ENCODE measurements at places on chromosomes 7 and 10. TPM values are rescaled to one million over a fixed set of nuclear protein-coding genes. Genes with fewer than 3 reads are reported as not detected.
A peak's percentile ranks its signal among the peaks of the same experiment; 100 is the strongest.

SHH gene
- not detected for polyA plus RNA-seq

AFAP1L2 gene
- 0.01 TPM for polyA plus RNA-seq

CLDN12 gene
- 0.99 TPM for polyA plus RNA-seq

STAMBPL1 gene
- polyA plus RNA-seq = 0.07 TPM

HOXA13 gene
- polyA plus RNA-seq = not detected

HTRA1 gene
- 0.84 TPM for polyA plus RNA-seq

DNA sequence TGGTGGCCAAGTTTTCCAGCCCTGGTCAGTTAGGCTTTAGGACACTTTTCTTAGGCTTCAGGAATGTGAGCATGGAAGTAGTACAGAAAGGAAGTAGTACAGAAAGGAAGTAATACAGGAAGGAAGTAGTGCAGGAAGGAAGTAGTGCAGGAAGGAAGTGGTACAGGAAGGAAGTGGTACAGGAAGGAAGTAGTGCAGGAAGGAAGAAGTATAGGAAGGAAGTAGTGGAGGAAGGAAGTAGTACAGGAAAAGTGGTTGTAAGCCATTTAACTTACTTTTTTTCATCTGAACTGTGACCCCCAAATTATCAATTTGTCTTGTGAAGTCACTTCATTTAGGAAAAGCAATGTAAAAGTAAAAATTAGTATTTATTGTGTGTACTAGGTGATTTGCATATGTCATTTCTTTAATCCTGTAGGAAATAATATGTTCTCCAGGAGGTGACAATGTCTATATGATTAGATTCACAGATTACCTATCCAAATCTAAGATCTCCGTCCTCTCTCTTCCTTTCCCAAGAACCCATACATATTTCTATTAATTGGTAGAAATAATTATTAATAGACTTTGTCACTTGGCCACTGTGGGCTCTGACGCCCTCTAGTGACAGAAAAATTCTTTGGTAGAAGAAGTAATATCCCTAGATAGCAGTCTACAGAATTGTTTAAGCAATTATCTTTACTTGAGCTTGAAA, 3.9 kb upstream of the FAS start:
- no peak for DNase-seq

DNA sequence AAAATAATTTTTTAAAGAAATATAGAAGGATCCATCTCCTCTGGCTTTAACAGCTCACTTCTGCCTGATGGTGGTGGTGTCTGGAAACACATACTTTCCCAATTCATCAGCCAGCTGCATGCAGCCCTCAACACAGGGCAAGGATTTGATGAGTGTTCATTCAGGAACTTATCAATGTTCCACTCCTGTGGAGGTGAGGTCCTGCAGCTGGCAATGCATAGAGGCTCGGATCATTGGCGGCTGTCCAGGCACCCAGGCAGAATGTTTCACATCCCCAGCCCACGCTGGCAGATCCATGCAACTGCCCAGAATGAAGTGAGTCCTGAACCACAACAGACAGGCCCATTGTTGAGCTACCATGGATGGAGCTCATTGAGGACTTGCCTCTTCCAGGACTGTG, 55.2 kb upstream of the KCNMA1 start:
- no peak for DNase-seq

DNA sequence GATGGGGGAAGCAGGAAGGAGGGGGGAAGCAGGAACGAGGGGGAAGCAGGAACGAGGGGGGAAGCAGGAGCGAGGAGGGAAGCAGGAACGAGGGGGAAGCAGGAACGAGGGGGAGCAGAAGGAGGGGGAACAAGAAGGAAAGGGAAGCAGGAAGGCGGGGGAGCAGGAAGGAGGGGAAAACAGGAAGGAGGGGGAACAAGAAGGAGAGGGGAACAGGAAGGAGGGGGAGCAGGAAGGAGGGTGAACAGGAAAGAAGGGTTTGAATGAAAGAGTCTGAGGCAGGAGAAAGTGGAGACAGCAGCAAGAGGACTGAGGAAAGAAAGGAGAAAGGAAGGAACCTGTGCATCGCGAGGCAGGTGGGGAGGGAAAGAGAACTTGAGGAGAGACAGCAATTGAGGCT, 256.6 kb downstream of the PTEN start:
- DNase-seq = no peak

DNA sequence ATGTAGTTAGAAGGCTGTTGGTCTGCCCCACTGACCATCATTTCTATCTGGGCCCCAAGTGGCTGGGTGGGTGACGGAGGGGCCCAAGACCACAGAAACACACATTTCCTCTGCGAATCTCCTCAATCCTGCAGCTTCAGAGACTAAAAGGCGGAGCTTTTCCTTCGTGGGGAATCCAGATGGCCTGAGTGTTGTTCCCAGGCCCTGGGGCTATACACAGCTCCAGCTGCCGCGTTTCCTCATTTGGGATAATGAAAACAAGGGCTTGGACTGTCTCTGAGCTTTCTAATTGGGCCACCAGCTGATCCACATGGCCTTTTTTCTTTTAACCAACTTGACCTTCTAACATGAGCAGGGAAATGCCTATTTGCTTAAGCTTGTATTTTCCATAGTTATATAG, 339.9 kb downstream of the CXCL12 start:
- no peak for DNase-seq

DNA sequence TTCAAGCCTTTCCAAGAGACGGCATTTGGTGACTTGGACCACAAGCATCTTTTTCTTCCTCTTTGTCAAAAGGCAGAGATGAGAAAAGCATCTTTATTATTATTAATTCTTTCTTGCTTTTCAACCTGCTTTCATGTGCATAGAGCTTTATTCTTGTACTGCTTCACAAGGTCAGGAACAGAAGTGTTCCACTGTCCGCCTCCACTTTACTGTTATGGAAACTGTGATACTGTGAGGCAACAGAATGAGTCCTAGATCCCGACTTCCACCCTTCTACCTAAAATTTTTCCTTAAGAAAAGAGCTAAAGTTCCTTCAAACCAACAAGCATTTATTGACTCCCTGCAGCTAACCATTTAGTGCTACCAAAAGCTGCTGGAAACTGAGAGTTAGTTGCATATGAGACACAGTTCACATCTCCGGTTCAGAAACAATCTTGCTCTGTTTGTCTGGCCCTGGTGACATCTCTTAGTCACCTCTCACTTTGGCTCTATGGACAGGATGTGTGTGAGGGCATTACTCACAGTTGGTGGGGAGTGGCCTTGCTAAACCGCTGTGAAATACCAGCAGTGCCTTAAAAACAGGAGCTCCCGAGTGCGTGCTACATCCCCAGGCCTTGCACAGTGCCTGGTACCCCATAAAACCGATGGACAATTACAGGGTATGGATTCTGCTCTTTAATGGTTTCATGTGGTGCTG, 77.1 kb upstream of the TRIL start:
- no peak for DNase-seq

DNA sequence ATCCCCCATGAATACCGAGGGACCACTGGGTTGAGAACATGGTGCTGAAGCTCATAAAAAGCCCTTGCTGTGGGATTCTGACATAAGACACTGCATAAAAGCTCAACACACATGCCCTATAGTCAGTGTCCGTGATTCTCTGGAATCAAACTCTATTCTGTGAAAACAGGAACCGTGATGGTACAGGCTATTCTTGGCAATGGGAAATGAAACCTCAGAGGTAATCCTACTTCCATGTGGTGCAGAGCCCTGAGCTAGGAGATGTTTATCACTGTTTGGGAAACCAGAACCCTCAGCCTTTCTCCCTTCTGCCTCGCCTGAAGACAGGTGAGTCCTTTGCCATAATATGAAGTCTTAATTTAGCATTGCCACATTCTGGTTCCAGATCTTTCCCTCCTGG, 80.8 kb upstream of the PRSS1 start:
- peak; percentile 24 for DNase-seq

GRCh38 chr10:16735671-16736070, 81.6 kb downstream of the RSU1 start:
- no peak for DNase-seq

DNA sequence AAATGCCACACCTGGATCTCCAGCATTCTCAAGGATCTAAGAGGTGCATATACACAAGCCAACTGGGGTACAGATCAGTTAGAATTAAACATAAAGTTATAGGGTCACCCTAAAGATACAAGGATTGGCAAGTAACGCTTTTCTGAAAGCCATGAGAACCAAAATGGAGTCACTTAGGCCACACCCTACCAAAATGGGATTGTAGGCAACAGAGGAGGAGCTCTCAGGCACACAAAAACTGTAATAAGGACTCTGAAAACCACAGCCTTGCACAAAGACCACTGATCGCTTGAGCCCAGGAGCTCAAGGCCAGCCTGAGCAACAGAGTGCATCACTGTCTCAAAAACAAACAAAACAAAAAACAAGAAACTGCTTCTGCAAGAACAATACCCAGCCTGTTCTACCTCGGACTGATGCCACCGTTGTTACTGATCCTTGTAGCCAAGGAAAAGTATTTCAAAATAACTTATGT, 35.5 kb downstream of the SVOPL start:
- no peak for DNase-seq

GRCh38 chr7:16805441-16805840, 642 bp upstream of the AGR2 start:
- DNase-seq = no peak

- DNase-seq = no peak
Observed at GRCh38 chr7:9083837-9084236, 650.4 kb downstream of the NXPH1 start.

GRCh38 chr10:113297226-113297625, 255.6 kb upstream of the HABP2 start:
- DNase-seq = no peak

DNA sequence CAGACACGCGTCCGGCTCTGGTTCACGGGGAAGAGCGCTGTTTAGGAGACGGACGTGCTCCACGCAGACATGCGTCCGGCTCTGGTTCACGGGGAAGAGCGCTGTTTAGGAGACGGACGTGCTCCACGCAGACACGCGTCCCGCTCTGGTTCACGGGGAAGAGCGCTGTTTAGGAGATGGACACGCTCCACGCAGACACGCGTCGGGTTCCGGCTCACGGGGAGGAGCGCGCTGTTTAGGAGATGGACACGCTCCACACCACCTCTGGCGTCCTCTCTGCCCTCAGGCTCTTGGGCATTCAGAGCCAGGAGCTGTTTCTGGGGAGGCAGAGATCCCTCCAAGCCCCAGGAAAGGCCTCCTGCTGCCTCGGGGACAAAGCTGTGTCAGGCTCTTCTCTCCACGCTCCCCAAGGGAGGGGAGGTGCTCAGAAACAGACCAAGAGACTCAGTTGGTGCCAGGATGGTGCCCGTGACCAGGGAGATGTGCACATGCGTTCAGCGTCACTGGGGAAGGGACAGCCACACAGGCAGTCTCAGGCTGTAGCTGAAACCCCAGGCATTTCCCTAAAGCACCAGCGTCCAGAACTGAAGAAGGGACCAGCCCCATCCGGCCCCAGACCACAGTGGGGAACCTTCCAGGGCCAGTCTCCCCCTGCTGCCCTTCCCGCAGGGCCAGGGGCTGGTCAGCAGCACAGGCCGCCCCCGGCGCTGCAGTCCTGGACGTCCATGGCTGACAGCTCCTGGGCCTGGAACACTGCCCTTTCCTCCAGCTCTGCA, 175.6 kb downstream of the ELFN1 start:
- no peak for DNase-seq

GRCh38 chr7:141511676-141512396, 39.4 kb upstream of the AGK start:
- no peak for DNase-seq

DNA sequence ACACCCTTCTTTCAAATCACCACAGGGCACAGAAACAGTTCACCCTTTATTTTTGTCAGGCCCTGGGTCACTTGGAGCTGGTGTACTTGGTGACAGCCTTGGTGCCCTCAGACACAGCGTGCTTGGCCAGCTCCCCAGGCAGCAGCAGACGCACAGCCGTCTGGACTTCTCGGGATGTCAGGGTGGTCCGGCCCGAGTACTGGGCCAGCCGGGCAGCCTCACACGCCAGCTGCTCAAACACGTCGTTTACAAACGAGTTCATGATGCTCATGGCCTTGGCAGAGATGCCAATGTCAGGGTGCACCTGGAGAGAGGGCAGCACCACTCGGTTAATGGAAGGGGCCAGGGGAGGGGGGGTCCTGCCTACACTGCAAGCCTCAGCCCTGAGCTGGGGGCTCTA, 2.5 kb downstream of the H2BK1 start:
- DNase-seq = no peak

- peak; percentile 55 for DNase-seq
Observed at GRCh38 chr7:107622429-107622828, 38.2 kb upstream of the SLC26A4 start.

GRCh38 chr10:60508037-60508436, 118.4 kb upstream of the ANK3 start:
- DNase-seq = no peak

All from CD14-positive monocyte (primary cell).